ENCODE measurements at places on chromosomes 1 and 21.

GRCh38 chr1:234689236-234689635 is 79.3 kb upstream of the IRF2BP2 start:
- DNase-seq, result no peak

GRCh38 chr1:44326821-44327465 is 28.1 kb downstream of the ERI3 start:
- DNase-seq, result no peak

DNA sequence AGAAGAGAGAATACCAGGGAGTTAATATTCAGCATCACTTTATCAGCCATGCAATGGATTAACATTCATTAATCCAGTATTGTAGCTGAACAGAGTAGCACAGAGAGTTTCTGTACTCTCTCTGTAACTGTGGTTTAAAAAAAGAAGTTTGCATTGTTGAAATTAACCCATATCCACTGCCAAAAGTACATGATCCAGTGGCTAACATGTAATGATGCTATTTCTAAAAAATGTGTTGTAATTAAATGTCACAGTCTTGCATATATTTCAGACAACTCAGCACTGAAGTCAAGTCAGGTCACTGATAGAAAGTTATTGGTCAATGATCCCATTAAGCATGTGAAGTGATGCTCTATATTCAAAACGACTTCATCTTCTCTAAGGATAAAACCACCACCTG is 141.3 kb downstream of the NRIP1 start:
- DNase-seq, result no peak

- peak; percentile 75 for DNase-seq
These were observed 30.9 kb downstream of the SNAP47 start for GRCh38 chr1:227766015-227766634.

- DNase-seq, result no peak
These were observed 3.2 kb upstream of the SAMD11 start for GRCh38 chr1:920521-920920.

DNA sequence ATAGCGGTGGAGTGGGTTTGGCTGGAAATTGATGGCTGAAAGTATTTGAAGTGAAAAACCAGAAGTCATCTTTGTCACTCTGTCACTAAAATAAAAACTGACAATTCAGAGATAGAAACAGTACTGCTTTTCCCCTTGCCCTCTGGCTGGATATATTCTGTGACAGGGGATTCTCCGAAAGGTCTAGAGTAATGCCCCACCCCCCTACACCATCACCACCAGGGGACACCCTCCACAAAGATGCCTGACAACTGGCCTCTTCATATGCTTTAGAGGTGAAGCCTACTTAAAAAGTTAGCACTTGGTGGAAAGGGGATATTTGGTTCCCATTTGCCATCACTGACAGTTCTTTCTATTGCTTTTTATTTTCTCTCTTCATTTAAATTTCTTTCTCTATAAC is 73.5 kb downstream of the SGIP1 start:
- no peak for DNase-seq

DNA sequence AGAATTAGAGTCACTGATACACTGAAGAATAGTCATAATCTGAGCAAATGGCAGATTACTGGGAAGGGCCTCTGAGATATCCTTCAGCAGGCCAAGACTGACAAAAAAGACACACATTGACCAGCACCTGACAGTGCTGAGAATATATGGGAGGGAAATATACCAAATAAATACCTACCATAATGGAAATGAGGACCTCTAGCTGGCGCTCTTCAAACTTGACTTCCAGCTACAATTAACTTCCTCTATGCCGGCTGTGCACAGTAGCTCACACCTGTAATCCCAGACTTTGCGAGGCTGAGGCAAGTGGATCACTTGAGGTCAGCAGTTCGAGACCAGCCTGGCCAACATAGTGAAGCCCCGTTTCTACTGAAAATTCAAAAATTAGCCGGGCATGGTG is 69.5 kb downstream of the NPHS2 start:
- DNase-seq, result no peak

DNA sequence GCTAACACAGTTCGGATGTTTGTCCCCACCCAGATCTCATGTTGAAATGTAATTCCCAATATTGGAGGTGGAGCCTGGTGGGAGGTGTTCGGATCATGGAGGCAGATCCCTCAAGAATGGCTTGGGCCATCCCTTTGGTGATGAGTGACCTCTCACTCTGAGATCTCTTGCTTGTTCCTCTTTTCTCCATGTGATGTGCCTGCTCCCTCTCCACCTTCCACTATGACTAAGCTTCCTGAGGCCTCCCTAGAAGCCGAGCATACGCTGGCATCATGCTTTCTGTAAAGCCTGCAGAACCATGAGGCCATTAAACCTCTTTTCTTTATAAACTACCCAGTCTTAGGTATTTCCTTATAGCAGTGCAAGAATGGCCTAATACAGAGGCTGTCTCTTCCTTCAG is 8.1 kb upstream of the PLA2G5 start:
- no peak for DNase-seq

DNA sequence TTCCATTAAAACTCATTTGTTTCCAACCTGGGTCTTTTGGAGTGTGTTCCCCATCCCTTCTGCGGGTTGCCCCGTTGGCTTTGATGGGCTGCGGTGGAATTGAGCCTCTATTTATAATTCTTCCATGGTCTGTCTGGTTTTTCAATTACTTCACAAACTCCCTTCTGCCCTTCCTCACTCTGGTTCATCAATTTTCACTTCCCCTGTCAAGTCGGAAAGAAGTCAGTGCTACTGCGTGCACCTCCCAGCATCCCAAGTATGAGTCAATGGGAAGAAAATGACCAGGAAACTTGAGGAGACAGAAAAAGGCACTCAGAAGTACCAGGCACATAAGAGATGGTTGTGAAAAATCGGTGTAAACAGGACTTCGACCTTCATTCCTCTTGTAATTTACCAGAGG is 126.2 kb downstream of the KAZN start:
- DNase-seq, result no peak

- no peak for DNase-seq
These were observed 25.0 kb upstream of the AGBL4 start for GRCh38 chr1:50048791-50049190.

GRCh38 chr1:57820356-57821095 is 396.7 kb upstream of the DAB1 start:
- no peak for DNase-seq

DNA sequence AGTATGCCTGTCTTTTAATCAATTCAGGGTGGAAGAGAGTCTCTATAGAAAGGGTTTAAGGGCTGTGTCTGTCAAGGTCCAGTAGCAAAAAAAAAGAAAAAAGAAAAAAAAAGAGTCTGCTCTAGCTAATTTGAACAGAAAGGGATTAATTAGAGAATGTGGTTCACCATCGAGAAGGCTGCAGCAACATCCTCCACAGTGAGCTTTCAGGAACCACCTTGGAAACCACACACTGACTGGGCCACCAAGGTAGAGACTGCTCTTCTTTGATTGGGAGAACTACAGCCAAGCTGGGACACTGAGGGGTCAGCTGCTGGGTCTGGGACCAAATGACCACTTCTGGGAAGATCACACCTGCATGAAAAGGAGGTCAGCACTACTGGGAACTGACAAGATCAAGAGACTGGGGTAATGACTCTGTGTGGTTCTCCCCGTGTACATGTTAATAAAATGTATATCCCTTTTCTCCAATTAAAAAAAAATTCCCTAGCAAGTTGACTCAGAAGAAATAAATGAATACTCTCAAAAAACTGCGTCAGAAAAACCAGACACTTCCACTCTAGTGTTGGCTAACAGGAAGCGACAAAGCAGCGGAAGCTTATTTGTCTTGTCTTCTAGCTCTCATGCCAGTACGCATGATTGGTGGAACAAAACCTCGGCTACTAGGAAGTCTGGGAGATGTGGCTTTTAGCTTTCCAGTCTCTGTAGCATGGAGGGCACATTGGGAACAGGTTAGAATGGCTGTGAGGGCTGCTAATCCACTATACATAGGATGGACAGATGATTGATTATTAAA is 60.0 kb upstream of the IVNS1ABP start:
- no peak for DNase-seq

GRCh38 chr1:211731456-211732292 is 56.3 kb upstream of the NEK2 start:
- no peak for DNase-seq

- DNase-seq, result no peak
These were observed 85.1 kb downstream of the MTR start for GRCh38 chr1:236880209-236880608.

DNA sequence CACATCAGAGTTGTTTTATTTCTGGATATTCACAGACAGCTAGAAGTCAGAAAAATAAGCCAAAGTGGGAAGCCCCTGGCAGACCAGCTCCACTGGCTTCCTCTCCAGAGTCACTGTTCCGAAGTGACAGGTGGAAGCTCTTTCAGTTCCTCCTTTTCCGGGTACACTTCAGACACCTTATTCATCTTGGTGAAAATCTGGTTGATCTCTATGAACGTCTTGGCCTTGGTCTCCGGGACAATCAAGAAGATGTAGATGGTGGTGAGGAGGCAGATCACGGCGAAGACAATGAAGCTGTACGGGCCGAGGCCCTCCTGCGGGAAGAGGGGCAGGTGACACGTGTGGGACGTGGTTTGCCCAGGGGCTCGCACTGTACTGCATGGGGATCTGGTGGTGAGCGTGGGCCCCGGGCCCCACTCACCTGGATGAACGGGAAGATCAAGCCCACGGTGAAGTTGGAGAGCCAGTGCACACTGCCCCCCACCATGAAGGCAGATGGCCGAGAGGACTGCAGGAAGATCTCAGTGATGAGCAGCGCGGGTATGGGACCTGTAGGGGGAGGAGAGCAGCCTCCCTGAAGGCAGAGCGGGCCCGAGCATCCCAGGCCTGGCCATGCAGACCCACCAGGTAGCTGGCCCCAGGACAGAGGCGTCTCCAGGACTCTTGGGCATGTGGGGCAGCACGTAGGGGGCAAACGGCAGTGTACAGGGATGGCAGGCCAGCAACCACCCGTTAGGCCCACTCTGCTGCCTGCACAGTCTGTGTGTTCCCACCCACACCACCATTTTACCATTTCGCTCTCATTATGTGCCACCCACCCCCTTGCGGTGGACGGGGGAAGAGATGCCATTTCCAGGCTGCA is 11.5 kb upstream of the SLC2A7 start:
- no peak for DNase-seq

- DNase-seq, result no peak
These were observed 18.8 kb downstream of the INKA2 start for GRCh38 chr1:111720274-111720976.

DNA sequence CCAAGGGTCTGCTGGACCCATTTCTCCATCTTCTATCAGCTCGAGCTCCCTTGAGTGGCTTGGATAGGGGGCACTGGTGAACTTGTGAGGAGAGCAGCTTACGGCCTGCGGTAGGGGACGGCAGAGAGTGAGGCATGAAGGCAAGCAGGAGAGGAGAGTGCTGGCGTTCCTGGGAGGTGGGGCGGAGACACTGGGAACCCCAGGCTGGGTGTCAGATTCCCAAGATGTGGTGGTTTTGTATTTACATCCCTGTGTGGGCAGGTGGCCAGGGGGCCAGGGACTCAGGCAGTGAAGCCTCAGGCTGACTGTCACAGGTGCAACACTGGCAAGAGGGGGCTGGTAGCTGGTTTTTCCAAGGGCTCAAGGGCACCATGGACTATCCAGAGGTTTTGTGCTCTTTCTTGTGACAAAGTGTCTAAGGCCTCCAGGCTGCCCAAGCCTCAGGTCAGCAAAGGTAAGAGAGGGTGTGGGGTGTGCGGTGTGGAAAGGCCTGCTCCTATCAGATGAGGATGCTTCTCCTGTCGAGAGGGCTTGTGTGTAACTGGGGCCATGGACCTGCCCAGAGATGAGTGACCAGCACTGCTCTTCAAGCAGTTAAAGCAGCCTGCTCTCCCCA is 45.1 kb upstream of the ROR1 start:
- no peak for DNase-seq

DNA sequence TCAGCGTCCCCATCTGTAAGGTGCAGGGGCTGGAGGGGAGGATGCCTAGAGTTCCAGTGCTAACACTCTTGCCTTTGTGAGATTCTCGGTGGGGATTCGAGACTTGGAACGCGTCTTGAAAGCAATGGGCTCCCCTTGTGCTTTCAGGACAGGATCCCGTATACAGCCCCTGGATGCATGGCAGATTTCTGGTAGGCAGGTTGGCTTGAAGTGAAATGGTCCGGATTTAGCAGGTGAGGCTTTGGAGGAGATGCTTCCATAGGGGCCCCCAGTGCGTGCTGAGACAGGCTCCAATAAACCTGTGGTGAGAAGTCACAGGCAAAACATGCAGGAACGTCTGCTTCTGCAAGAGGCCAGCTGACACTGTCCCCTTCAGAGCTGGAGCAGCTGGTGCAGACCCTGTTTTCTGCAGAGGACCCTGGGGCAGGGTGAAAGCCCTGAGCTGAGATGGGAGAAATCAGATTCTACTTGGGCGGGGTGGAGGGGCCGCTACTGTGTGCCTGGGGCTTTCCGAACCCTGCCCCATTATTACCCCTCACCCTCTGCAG is 270.4 kb downstream of the PTPRU start:
- DNase-seq, result no peak

DNA sequence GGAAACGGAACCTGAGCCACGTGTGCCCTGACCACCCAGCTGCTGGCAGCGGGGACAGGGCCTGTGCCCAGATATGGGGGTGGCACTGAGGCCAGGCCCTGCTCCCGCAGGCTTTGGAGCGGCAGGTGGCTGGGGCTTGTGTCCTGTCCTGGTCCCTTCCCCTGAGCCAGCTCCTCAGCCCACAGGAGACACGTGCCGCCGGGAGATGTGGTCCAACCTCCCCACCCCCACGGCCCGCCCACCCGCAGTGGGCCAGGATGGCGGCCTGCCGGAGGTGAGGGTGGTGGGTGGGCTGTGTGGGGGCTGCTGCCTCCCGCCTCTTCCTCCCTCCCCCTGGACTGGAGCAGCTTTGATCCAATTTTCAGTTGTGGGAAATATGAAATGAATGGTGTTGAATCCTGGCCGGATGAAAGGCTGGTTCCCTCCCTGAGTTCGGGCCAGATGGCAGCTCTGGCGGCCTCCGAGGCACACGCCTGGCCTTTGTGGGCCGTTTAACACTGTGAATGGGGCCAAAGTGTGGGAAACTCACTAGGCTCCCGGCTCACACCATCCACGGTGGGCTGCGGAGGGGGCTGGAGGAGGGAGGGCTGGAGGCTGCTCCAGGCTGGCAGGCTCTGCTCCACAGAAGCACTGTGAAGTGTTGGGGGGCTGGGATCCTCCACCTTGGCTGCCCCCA is 2.6 kb upstream of the HES5 start:
- DNase-seq, result no peak

GRCh38 chr1:114008993-114009392 is 29.7 kb downstream of the OLFML3 start:
- no peak for DNase-seq

- peak; percentile 11 for DNase-seq
These were observed 22.0 kb downstream of the THAP3 start for GRCh38 chr1:6646499-6647148.

DNA sequence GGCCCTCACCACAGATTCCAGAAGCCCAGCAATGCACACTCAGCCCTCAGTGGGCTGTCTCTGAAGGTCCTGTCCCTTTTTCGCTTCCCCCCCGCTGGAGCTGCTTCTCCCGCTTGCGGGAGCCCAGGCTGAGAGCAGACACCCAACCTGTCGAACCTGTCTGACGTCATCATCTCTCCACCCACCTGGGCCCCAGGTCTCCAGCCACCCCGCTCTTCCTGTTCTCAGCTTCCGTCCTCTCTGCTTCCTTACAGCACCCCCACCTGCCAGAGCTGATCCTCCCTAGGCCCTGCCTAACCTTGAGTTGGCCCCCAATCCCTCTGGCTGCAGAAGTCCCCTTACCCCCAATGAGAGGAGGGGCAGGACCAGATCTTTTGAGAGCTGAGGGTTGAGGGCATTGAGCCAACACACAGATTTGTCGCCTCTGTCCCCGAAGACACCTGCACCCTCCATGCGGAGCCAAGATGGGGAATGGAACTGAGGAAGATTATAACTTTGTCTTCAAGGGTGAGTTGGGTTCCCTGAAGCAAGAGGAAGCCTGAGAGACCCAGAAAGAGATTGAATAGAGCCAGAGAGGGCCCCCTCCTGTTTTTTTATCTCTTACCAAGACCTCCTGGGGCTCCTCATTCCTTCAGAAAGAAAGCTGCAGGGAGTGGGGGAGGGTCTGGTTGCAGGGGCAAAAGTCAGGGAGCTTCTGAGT is at the start of gene RAB25:
TSS of gene RAB25 (plus strand) at position 224 of the 700 bp plus-strand sequence. CDS start at position 465, 241 bp downstream.
- no peak for DNase-seq
